NCI-H1930 (cell line): ENCODE measurements at places on chromosomes 5 and 9.

DNA sequence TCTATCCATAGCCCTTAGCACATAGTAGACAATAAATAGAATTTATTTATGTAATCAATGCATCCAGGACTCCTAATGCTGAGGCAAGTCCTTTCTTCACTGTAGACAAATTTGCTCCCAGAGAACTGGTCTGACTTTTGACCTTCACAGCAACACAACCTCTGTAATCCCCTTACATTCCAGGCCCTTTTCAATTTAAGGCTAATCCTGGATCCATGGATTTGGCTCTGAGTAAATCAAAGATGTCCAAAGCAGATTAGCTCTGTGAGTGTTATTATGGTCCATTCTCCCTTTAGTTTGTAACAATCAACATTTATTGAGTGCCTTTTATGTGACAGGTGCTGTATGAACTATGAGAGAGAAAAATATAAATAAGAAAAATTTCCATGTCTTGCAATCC, 27.4 kb upstream of the TMC1 start:
- no peak for DNase-seq

DNA sequence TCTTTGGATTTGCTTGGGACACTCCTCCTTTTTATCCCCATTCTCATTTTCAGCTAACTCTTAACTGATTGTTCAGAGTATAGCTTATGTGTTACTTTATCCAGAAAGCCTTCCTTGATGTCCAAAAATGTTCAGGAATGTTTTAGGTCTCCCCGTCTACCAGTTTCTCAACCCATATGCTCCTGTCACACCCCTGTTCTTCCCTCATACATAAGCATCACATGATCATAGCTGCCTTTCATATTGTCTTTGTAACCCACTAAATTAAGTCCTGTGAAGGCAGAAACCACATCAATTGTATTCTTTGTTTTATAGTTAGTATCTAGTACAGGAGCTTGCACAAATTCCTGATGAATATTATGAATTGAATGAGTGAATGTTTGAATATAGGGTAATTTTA, 321.9 kb upstream of the ACTBL2 start:
- DNase-seq = no peak

- DNase-seq = no peak
Measured at GRCh38 chr5:128436749-128437188, 101.3 kb downstream of the FBN2 start.

- DNase-seq = no peak
Measured at GRCh38 chr9:126612813-126613641, 701 bp upstream of the LMX1B start.

DNA sequence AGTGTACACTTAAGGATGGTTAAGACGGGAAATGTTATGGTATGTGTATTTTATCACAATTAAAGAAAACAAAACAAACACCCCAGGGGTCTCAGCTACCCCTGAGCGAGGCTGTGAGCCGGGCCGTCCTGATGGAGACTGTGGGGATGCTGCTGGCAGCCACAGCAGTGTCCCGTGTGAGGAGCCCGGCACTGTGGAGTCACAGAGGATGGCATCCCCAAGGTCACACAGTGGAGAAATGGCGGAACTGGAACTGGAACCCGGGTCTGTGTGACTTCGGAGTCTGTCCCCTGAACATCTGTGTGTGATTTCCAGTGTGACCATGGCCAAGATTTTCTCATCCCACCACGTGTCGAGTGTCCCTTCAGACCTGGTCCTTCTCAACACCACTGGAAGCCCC, 80.7 kb upstream of the PHYKPL start:
- DNase-seq = no peak
